ENCODE measurements at places on chromosomes 12 and 14.

GRCh38 chr12:62808166-62808879, 126.6 kb downstream of the PPM1H start:
- DNase-seq, result no peak

- peak; percentile 83 for DNase-seq
Measured at GRCh38 chr12:57590864-57591781, at the start of gene PIP4K2C. TSS of gene PIP4K2C (plus strand) at chr12:57591192. CDS start at chr12:57591290, 98 bp downstream.

- DNase-seq, result peak; percentile 69
Measured at GRCh38 chr12:62631471-62632410, 165.1 kb downstream of the MON2 start.

DNA sequence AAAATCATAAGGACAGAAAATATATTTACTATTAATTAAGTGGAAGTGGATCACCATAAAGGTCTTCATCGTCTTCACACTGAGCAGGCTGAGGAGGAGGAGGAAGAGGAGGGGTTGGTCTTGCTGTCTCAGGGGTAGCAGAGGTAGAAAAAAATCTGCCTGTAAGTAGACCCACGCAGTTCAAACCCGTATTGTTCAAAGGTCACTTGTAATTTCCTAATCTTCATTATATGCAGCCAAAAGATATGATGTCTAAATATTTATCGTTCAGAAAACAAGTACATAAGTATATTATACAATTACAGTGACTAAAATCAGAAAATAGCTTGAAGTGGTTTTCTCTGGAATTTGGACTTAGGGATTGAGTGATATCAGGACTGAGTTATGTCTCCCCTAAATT, 72.1 kb downstream of the GTF2A1 start:
- no peak for DNase-seq

- DNase-seq, result no peak
Measured at GRCh38 chr12:131445795-131446194, 265.1 kb upstream of the SFSWAP start.

GRCh38 chr12:99978152-99978551, 6.6 kb downstream of the ANKS1B start:
- DNase-seq, result no peak

DNA sequence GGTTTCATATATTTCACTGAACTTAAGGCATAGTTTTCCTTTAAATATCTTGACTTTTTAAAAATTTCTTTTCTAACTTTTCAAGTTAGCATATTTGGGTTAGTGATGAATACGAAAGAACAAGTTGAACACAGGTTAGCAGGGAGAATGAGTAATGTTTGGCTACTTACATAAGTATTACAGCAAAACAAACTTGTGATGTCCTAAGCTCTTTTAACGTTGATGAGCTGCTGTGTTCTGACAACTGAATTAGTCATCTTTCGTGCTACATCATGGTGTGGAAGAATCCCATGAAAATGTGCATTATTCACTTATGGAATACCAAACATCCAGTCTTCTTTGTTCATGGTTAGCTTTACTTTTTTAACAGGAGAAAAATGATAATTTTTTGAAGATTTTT, 36.3 kb upstream of the PDZRN4 start:
- no peak for DNase-seq

GRCh38 chr12:127041985-127042625, 1224.9 kb upstream of the TMEM132C start:
- no peak for DNase-seq

GRCh38 chr12:46221255-46222128, 47.4 kb downstream of the SLC38A1 start:
- DNase-seq, result no peak

GRCh38 chr14:33460164-33460563, 490.7 kb downstream of the EGLN3 start:
- DNase-seq, result no peak

- no peak for DNase-seq
Measured at GRCh38 chr12:125136702-125137101, 71.5 kb downstream of the AACS start.

GRCh38 chr14:33986804-33987203, 35.9 kb upstream of the EGLN3 start:
- DNase-seq, result no peak

DNA sequence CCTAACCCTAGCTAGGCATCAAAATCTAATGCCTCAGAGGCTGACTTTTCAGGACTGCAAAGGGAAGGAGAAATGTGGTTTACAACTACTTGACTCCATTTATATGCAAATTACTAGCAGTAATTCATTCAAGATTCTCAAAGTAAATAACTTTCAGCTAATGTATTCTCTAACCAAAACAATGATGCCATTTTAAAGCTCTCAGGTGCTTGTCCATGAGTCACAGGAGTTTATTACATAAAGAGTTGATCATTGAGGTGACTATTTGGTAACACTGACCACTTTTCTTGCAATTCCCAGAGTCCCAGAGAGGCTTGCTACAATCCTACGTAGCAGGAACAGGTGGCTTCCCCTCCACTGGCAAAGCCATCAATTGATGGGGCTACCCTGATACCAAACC, 109.0 kb upstream of the SLC35F4 start:
- no peak for DNase-seq

DNA sequence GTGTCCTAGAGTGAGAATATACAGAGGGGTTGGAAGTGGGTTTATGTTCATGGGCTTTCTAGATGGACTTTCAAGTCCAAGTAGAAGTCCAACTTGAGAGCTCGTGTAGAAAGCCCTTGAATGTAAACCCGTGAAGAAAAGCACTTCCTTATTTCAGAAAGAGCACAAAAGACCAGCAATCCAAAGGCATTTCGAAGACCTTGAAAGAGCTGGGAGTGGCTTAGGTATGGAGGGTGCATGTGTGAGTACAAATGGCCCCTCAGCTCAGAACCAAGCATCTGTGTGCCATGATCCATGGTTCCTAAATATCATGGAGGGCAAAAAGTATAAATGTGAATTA, 160.7 kb downstream of the ETV6 start:
- DNase-seq, result no peak

GRCh38 chr12:32659908-32660440, 19.1 kb upstream of the DNM1L start:
- no peak for DNase-seq

DNA sequence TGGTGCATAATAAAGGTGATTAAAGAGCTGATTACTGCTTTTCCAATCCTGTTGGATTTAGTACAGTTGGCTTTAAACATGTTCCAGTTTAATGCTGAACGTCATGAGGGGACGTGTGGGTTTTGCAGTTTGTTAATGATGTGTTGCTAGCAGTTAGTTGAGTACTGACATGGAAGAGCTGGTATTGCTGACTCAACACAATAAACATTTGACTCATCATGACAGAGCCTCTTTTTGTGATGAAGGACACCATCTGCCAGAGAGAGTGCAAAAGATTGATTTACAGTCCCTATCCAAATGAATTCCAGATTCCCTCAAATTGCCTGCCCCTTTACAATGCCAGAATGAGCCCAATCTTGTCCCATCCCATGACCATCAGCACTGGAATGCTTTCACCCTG, 346.2 kb upstream of the PRICKLE1 start:
- DNase-seq, result no peak

Measured in ovary (tissue), 10 donors.